Left ventricle myocardium inferior (tissue), 1 donor: ENCODE measurements at places on chromosomes 5 and 9.

DNA sequence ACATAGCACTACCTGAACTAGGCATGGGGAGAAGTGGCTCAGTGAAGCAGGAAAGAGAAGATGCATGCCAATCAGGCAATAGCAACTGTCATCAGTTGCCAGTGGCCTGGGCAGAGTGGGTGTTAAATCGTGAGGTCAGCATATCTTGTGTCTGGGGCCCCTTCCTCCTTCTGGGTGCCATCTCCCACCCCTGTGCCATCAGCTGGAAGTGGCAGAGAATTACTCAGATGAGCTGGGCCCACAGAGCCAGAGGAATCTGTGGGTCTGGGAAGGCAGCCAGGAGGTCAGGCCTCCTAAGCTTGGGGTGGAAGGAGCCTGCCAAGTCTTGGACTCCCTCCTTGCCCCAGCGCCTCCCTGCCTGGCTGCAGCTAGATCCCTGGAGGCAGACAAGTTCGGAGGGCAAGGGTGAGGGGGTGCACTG lies 66.5 kb downstream of the GALNT12 start:
- peak; percentile 70 for DNase-seq

- DNase-seq, result no peak
Observed at GRCh38 chr9:4494806-4495205, 4.5 kb downstream of the SLC1A1 start.

- no peak for DNase-seq
Observed at GRCh38 chr9:126459965-126460843, 133.6 kb downstream of the MVB12B start.

DNA sequence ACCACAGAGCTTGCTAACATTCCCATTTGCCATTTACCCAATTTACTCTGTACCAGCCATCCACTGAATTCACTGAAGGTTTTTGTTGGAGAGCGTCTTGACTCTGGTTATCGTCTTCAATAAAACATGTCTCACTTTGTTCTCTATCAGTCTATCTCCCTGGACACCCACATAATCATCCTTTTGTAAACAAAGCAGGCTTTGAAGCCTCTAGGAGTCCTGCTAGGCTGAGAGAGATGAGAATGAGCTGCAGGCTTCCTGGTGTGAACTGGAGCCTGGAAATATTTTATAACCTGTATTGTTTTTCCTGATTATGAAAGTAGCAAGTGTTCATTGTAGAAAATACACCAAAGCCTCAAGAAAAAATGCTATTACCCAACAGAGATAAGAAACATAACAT lies 140.6 kb upstream of the ZNF366 start:
- no peak for DNase-seq

DNA sequence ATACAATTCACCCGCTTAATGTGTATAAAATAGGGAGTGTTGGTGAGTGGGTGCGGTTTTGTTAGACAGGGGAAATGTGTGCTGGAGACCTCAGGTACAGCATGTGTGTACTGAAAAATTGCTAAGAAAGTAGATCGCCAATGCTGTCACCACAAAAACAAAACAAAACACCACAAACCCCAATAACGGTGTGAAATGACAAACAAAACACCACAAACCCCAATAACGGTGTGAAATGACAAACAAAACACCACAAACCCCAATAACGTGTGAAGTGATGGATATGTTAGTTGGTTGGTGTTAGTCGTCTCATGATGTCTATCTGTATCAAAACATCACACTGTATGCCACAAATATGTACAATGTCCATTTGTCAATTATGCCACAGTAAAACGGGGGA lies 14.2 kb upstream of the GFPT2 start:
- DNase-seq, result no peak

DNA sequence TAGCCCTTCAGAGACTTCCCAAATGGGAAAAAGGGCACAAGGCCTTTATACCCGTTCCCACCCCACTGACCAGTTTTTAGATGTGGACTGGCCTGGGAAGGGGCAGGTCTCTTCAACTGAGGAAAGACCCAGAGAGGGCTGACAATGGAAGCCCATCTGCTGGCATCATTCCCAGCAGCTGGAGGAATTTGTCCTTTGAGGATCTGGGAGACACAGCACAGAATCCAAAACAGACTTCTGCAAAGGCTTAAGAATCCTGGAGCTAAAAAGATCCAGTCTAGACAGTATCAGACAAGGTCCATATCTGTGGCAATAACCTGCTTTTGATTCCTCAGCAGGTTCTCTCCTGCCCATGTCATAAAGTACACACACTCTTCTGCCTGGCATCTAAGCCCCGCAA lies 329.2 kb downstream of the TMEM167A start:
- DNase-seq, result no peak

- DNase-seq, result no peak
Observed at GRCh38 chr5:33479311-33479710, 38.5 kb downstream of the TARS1 start.

DNA sequence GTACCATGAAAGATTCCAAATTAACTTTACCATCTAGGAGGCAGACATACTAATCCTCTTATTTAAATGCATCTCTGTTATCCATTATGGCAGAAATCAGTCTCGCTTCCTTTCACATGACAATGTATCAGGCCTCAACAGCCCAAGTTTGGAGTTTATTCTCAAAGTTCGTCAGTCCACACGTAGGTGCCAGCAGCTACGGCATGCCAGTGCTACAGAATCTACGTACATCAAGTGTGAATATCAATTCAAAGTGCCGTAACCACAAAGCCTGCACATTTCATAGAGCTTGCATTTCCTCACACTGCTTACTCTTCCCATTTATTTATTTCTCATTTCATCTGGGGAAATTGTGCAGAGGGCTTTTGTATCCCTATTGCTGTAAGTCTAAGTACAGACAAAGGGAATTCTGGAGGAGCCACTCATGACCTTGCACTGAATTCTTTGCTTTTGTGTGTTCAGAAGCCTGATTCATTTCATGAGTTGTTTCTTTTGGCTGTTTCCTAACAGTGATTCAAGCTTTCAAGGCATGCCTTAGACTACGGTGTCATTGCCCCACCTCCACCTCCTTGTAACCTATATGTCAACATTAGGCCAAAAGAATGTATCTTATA lies 10.0 kb downstream of the ENC1 start:
- DNase-seq, result no peak

DNA sequence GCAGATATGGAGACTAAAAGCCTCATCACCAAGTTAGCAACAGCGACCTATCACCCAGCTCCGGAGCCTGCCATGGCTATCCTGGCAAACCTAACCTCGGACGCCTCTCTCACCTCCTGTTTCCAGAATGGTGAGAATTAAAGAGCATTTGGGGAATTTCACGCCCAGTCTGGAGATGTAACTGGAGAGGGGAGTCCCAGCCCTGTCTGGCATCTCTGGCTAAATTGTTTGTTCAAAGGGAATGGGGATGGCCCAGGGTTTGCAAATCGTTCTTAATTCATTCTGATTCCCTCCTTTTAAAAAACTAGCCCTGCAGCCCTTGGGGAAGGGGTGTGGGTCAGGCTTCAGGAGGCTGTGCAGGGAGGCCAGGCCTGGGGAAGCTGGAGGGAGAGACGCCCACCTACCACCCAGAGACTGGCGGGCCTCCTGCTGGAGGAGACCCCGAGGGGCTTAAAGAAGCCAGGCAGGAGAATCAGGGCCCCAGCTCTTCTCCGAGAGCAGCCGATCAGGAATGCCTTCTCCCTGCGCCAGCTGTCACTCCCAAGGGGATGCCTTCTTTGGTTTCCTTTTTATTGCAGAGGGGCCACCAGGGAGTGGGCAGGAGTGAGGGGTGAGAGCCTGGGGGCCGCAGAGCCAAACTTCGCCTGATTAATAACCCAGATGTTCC lies 964 bp upstream of the COL5A1 start:
- no peak for DNase-seq
